Metanephros (tissue), 2 donors: ENCODE measurements at places on chromosomes 4 and X. TPM values are rescaled to one million over a fixed set of nuclear protein-coding genes. Genes with fewer than 3 reads are reported as not detected.

PF4V1 gene
- not detected for total RNA-seq

EPHA5 gene
- total RNA-seq, result 0.41 TPM

DCAF12L1 gene
- total RNA-seq, result 8.2 TPM

TMPRSS11B gene
- not detected for total RNA-seq

NCAPG gene
- total RNA-seq, result 12.6 TPM
